ENCODE measurements at places on chromosomes 11 and 22.

DNA sequence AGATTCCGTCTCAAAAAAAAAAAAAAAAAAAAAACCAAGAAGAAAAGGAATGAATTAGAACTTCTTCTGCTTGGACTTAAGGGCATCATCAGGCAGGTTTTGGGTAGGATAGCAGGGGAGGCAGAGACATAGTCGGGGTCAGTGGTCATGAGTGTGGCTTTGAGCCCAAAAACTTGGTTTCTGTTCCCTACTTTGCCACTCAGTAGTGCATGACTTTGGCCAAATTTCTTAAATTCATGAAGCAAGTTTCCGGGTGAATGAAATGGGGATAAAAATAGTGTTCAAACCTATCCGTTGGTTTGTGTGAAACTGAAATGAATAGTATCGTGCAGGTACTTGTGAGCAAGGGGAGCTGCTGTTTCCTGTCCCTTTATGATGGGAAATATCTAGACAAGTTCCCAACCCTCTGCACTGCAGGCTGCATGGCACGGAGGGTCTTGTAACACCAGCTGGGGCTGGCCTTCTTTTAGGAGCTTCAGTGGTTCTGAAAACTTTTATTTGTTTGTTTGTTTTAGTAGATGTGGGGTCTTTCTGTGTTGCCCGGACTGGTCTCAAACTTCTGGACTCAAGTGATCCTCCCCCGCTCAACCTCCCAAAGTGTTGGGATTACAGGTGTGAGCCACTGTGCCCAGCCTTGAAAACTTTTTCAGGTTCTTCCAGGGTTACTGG, 18.4 kb downstream of the NEAT1 start:
- peak; percentile 58 for DNase-seq

DNA sequence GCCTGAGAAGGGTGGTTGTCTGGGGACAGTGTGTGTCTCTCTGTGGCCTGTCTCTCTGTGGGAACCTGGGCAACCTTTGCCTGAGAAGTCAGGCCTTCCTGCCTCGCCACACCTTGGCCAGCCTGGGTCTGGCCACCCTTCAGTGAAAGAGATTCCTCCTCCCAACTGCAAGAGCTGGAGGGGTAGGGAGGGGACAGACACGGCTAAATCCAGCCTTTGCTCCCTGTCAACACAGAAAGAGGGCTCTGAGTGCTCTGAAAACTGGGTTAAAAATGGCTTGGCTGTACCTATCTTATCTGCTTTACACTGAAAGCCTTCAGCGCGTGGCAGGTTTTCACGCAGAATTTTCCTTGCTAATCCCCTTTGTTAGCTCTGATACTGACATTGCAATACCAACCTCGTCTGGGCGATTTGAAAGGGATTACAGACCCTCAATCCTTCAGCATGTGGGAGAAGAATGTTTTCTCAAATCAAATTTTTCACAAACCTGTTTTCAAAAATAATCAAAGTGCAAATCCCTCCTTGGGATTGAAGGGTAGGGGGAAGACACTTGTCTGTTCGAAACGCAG, 163.7 kb downstream of the DSCAML1 start:
- no peak for DNase-seq

DNA sequence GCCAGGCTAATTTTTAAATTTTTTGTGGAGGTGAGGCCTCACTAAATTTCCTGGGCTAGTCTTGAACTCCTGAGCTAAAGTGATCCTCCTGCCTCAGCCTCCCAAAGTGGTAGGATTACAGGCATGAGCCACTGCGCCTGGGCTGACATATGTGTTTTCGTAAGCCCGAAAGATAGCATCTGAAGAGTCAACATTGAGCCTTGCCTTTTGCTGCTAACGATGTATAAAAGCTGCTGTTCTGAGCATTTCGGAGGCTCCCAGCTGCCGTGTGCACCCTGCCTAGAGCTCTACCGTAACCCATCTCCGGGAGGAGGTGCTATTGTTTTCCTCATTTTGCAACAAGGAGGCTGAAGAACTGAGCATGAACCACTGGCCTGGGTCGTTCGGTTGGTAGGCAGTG, 18.1 kb upstream of the PPP6R3 start:
- no peak for DNase-seq

- DNase-seq = no peak
Measured at GRCh38 chr11:59602432-59602831, 13.1 kb downstream of the OSBP start.

GRCh38 chr22:47398921-47399790, 636.7 kb downstream of the TBC1D22A start:
- DNase-seq = no peak

DNA sequence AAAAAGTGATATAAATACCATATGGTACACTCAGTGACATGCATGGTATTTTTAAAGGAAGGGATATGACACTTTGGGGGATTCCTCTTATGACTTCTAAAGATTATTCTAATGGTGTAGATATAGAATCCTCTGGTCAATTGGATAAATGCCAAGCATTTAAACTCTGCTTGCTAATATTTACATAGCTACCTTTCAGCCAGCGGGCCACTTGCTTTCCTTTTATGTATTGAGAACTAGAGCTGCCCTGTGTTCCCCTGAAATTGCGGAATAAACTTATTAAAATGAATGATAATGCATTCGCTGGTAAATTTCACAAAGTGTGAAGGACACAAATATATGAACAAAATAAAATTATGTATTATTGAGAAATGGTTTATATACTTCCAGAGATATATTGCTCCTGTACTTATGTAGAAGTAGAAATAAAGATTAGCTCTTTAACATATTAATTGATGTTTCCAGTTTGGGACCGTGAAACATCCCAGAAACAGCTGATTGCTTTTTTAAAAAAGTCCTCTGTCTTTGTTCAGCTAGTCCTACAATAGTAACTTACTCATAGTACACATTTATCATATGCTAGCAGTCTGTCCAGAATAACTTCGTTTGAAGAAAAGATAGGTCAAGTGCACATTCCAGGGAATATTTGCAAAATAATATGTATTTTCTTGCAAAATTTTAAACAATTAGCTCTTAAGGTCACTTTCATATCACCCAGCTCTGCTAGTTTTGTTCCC, 40.1 kb upstream of the CARD18 start:
- DNase-seq = no peak

- no peak for DNase-seq
Measured at GRCh38 chr22:19092725-19093124, 29.5 kb downstream of the DGCR2 start.

- DNase-seq = no peak
Measured at GRCh38 chr22:42430528-42431125, 1.6 kb downstream of the NFAM1 start.

DNA sequence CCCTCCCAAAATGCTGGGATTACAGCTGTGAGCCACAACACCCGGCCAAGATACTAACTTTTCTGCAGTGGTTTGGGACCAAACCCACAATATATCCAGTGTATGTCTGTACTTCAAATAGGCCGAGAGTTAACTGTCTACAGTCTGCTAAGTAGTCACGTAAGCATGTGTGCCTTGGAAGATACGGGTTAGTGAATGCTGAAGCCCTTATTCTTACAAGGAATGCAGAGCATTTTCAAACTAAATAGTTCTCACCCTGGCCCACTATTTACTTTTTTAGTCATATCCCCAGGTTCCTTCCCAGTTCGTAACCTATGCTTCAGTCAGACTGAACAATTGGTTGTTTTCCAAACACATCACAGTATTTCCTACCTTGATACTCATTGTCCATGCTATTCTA, 176.0 kb downstream of the WNT11 start:
- peak; percentile 59 for DNase-seq

GRCh38 chr22:49492741-49493251, 334.9 kb downstream of the BRD1 start:
- DNase-seq = no peak

GRCh38 chr11:70828593-70829082, 423.7 kb downstream of the SHANK2 start:
- no peak for DNase-seq

- no peak for DNase-seq
Measured at GRCh38 chr11:46265764-46266163, 11.7 kb upstream of the CREB3L1 start.

DNA sequence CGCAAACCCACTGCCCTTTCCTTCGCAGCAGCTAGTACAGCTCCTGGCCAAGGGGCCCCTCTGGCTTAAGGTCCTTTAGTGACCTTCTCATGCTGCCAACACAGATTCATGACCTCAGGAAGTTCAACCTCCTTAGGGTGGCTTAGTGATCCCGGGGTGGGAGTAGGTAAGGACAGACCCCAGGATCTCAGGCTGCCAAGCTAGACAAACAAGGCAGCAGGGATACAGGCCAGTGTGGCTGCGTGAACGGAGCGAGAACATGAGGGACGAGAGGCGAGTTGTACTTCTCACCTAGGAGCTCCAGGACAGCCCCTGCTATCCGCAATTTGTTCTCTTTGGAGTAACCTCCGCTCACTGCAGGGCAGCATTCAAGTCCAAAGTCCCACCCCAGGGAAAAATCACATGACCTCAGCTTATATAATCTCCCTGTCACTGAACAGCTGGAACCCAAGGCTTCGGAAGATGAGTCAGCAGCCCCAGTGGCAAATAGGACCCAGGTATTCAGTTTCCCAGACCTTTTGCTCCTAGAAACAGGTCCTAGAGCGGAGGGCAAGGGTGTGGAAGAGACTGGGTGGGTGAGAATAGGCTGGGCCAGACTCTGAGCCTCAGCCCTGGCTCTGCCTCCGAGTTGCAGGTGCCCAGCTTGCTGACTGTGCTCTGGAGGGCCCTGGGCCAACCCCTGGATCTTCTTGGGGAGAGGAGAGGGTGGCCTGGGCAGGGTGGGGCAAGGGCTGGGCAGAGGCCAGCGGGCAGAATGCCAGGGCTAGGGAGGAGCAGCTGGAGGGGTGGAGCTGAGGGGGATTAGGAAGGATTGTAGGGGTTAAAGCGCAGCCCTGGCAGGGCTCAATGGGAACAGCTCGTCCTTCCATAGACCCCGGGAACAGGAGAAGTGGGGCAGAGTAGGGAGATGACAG, 13.1 kb downstream of the USP2 start:
- DNase-seq = peak; percentile 42

GRCh38 chr11:119854521-119854920, 125.5 kb upstream of the NECTIN1 start:
- DNase-seq = no peak

DNA sequence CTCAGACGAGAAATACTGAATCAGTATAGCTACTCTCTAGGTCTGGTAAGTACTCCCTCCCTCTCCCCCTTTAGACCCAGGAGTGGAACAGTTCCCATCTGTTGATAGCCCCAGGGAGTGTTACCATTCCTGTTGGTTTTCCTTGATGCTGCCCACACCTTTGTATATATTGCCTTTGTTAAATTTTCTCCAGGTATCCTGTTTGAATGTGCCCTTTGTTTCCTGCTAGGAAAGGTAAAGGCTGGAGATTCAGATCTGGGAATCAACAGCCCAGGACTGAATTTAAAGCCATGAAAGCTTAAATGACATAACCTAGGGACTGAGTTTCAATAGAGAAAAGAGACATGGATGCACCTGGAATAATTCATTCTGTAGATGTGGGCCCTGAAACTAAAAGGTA, 68.3 kb downstream of the CCDC83 start:
- no peak for DNase-seq

- DNase-seq = no peak
Measured at GRCh38 chr11:92828556-92828955, 140.9 kb upstream of the MTNR1B start.

DNA sequence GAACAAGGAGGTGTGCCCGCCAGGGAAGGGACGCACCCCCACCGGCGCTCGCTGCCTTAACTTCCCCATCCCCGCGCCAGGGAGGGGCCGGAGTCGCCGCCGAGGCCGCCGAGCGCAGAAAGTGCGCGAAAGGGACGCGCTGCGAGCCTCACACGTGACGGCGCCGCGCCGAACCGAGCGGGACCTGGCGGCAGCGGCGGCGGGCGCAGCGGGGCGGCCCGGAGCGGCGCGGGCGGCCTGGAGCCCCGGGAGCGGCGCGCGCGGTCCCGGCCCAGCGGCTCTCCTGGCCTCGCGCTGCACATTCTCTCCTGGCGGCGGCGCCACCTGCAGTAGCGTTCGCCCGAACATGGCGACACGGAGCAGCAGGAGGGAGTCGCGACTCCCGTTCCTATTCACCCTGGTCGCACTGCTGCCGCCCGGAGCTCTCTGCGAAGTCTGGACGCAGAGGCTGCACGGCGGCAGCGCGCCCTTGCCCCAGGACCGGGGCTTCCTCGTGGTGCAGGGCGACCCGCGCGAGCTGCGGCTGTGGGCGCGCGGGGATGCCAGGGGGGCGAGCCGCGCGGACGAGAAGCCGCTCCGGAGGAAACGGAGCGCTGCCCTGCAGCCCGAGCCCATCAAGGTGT, at the start of gene SORL1:
Gene SORL1 (plus strand): TSS at position 329 of the 623 bp plus-strand sequence. CDS start 18 bp downstream, at position 347.
- peak; percentile 54 for DNase-seq

DNA sequence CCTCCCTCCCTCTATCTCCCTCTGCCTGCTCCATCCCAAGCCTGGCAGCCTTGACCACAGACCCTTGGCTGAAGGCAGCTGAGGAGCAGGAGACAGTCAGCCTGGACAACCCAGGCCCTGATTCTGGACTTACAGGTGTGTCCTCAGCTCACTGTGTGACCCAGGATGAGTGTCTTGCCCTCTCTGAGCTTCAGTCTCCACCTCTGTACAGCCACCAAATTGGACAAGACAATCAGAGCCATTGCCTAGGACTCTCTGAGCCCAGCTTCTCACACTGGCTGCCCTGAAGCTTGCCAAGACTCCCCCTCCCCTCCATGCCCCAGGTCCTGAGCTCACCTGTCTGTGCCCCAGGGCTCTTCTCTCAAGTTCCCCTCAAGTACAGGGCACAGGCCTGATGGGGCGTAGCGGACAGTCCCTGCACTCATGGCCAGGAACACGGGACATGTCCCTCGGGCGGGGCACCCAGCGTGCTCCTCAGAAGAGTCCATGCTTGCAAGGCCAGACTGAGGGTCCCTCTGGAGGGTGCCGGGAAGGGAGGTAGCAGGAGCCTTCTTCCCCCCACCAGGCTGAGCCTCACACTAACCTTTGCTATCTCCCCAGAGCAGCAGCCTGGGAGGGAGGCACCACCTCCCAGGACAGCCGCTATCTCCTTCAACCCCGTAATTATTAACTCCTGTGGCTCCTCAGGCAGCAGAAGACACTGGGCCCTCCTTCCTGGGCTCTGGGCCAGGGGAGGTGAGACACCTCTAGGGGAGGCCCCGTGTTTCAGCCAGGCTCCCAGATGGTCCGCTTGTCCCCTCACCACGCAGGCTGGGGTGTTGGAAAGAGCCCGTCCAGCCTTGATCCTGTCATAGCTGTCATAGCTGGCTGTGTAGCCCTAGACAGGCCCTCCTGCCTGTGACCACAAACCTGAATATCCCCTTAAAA, 2.6 kb upstream of the RAB3IL1 start:
- DNase-seq = no peak

- no peak for DNase-seq
Measured at GRCh38 chr11:13954591-13954990, 7.9 kb upstream of the SPON1 start.
